Ovary (tissue), 10 donors: ENCODE measurements at places on chromosomes 5 and 9.
A peak's percentile ranks its signal among the peaks of the same experiment; 100 is the strongest.

GRCh38 chr9:73064315-73064714, 87.3 kb upstream of the ANXA1 start:
- DNase-seq: no peak

- no peak for DNase-seq
Observed at GRCh38 chr5:179729303-179729702, 3.3 kb upstream of the MAML1 start.

- DNase-seq: no peak
Observed at GRCh38 chr5:158054223-158055110, 195.5 kb upstream of the CLINT1 start.

GRCh38 chr5:106523852-106524251, 1146.9 kb downstream of the EFNA5 start:
- DNase-seq: no peak

- no peak for DNase-seq
Observed at GRCh38 chr5:81334304-81335061, 33.1 kb downstream of the ZCCHC9 start.

GRCh38 chr9:124849801-124850200, 3.5 kb upstream of the WDR38 start:
- DNase-seq: no peak

GRCh38 chr5:177131352-177132135, 2.0 kb upstream of the NSD1 start:
- peak; percentile 55 for DNase-seq

- no peak for DNase-seq
Observed at GRCh38 chr5:56066931-56067450, 72.2 kb upstream of the IL6ST start.

- peak; percentile 59 for DNase-seq
Observed at GRCh38 chr5:14204785-14205321, 61.7 kb downstream of the TRIO start.

- DNase-seq: no peak
Observed at GRCh38 chr5:137778772-137779564, 24.8 kb upstream of the HNRNPA0 start.

DNA sequence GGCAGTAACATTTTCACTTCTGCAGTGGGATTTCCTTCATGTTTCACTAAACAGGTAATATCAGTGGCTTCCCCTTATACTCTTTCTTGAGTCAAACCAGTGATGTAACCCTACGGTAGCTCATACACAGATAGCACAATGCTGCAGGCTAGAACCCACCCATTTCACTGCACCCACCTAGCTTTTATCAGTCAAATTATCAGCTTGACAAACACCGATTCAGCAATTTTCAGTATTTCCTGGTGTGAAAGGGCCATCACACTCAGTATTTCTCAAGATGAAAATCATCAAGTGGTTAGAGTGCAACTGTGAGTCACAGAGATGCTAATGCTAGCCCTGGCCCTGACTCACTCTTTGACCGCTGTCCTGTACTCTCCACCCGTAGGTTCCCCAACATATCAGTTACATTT, 242.3 kb upstream of the PTGER4 start:
- no peak for DNase-seq

- DNase-seq: peak; percentile 88
Observed at GRCh38 chr5:136087961-136088871, 44.4 kb upstream of the SMAD5 start.

GRCh38 chr5:114166081-114166480, 195.8 kb upstream of the KCNN2 start:
- DNase-seq: no peak

- no peak for DNase-seq
Observed at GRCh38 chr5:125541085-125541484, 794.6 kb upstream of the ZNF608 start.

- DNase-seq: peak; percentile 53
Observed at GRCh38 chr5:95858023-95858461, 35.5 kb upstream of the GLRX start.

GRCh38 chr9:88534456-88535225, at the start of gene NXNL2:
TSS of gene NXNL2 (plus strand) at chr9:88535178. CDS start at chr9:88535435, 257 bp downstream.
- peak; percentile 94 for DNase-seq

DNA sequence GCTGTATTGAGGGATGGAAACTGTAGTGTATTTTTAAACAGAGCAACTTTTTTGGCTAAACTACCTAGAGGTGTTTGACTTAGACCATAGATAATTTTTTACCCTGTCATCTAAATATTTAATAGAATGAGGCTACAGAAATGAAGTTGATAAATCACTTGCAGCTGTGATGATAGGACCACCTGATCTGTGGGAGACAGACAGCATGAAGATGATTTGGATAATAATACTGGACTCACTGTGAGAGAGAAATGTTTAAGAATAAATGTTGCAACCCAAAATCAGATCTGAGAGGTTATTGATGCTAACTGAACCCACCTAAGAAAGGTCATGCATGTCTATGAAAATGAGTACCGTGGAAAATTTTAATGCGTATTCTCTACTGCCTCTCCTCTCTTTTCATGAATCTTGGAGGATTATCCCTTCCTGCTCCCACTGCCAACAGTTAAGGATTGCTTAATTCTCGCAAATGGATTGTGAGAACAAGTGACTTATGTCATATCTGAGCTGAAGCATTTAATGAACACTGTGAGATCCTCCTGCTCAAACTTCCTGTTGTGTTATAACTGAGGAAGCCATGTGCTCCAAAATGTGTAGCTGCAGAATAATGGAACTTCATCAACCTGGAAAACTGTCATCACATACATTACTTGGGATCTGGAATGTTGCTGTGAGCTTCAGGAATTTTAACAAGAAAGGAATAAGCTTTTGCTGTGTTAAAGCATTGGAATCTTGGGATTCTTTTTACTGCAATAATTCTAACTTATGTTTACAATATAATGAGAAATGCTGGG, 617.9 kb upstream of the CDH18 start:
- DNase-seq: no peak

- peak; percentile 52 for DNase-seq
Observed at GRCh38 chr9:35646153-35646532, 4.6 kb downstream of the SIT1 start.

DNA sequence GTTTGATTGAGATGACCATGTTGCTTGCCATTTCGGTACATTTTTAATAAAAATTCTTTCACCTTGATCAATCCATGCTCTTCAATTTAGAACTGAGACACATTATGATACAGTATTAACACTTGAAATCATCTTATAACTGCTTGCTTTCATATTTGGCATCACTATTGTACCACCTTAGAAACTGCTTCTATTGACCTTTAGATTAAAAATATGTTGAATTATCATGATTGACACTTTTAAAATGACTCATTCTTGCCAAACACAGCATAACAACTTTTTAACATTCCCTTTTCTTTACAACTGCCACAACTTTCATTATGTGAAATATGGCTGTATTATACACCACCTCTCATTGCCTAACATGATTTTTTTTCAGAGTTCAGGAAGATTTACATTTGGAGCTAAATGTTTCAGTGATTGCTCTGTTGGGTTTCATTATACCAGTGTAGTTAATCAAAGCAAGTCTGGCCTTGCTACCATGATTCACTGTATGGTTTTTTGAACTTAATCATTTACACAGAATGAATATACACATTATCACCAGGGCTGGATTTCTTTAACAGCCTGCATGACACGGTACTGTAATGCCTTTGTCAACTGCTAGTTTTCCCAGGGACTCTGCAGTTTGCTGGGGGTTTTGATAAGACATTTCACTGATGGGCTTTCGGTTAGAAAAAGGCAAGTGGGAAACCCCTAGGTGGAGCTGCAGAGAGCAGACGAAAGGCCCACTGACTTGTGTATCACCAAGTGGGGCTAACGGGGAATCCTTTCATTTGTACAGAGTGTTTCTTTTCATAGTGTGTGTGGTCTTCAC, 93.6 kb upstream of the TLE4 start:
- DNase-seq: no peak

DNA sequence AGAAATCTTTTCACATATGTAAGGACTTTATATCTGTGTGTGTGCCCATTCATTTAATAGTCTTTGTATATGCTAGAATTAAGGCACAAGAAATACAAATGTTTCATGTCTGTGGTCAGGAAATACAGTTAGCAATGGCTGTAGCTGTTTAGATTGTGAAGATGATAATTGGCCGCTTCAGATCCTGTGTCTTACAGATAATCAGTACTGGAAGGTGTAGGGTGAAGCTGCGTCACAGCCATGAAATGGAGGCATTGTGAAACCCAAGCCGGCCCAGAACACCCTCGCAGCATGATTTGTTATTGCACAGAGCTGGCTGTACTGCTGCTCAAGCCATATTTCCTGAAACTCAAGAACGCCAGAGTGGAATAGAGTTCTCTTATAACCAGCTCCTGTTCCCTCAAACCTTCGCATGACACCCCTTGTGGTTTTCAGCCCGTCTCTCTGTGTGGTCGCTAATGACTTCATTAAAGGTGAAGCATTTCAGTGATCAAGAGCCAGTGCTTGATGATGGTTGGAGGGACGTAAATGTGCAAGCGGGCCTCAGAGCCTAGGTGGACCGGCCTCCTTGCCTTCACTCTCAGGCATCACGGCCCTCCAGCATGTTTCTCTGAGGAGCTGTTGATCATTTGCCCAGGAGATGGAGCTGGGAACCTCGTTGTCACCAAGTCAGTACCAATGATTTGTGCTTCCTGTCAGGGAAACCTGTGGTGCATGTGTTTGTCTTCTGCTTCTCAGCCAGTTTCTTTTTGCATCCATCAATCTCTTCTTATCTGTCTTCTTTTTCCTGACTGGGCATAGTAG, 80.1 kb downstream of the F2RL2 start:
- DNase-seq: no peak

DNA sequence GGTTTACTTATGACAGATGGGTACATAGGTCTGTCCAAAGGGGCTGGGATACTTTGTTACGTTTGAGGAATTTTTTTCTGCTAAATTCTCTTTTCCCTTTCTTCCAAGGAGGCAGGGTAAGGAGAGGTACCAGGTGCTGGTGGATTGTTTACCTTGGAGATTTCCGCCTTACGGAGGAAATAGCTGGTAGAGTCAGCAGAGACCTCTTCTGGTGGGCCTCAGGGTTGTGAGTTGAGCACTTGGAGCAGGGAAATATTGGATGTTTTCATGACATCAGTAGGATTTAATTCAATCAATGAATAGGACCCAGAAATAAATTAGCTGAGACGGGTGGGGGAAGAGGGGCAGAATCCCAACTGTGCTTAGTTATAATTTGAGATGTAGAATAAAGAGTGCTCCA, 60.0 kb upstream of the TAF11L2 start:
- DNase-seq: no peak

- DNase-seq: no peak
Observed at GRCh38 chr5:7678030-7678429, 172.9 kb downstream of the CFAP90 start.

- DNase-seq: no peak
Observed at GRCh38 chr9:123927625-123928532, 2.0 kb downstream of the DENND1A start.

DNA sequence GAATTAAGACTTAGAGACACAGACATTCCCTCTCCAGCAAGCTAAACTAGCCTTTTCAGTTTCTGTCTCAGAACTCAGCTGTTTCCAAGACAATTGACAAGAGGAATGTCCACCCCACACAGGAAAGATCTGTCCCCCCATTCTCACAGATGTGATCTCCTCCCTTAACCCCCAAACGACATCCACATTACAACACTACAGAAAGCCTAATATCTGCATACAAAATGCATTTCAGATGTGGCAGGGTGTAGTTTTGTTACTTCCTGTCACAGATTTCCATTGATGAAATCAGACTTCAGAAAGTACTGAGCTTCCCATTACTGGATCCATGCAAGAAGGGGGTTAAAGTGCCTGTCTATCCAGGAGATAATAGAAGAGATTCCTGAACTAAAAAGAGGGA, 2.9 kb upstream of the ARSI start:
- DNase-seq: no peak

GRCh38 chr5:96857924-96858323, 18.4 kb upstream of the ERAP2 start:
- DNase-seq: no peak

DNA sequence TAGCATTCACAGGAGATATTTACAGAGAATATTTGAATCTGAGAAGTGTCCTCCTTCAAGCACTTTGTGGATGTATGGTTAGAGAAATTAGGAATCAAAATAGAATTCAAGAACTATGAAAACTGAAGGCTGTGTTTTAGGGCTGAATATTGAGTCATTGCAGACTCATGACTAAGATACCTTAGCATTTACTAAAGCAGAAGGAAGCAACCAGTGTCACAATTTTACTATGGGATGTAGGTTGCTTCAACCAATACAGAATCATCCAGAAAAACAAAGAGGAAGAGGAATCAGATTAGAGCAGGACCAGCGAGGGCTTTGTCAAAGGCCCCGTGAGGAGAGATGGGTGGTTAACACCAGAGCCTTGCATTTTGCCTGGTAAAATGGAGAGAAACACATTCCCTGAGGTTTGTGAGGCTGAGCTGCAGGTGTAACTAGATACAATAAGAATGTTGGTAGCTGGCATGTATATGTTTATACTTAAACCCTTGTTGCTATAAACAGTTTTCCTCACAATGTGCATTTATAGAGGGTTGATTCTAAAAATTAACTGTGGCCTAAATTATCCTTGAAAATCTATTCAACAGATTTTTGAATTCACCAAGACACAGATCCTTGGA, 518.1 kb downstream of the AGTPBP1 start:
- no peak for DNase-seq

DNA sequence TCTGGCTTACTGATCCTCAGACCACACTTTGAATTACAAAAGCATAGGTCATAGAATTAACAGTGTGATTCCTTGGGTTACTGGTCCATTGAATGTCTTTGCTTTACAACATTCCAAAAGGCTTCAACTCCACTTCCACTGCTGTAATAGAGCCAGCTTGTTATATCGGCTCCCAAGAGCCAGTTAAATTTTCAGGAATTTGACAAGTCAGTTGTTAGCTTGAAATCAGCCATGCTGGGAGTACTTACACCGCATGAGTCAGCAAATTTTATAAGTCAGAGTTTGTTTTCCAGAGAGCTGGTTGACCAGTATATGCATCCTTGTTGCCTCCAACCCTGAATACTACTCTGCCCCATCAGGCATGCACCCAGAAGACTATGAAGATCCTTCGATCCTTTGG, 73.1 kb downstream of the FOXB2 start:
- no peak for DNase-seq

DNA sequence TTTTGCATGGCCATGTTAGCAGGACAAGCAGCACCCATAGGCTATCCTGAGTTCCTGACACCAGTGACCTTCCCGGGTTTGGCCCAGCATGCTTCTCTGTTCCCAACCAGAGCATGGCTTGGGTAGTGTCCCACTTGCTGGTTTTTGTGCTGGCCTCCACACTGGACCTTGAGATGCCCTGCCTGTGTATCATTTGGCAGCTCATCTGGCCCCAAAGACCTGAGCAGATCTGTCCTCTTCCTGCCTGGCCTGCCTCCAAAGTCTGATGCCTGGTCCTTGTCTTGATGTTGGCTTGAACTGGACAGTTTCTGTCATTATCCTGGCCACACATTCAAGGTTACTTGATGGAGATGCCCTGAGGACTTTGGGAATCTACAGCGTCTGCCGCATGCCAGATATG, 590.7 kb upstream of the KLF4 start:
- DNase-seq: no peak

- no peak for DNase-seq
Observed at GRCh38 chr5:1974501-1975405, 92.0 kb upstream of the IRX4 start.
